ENCODE measurements at places on chromosomes 6 and 20.

DNA sequence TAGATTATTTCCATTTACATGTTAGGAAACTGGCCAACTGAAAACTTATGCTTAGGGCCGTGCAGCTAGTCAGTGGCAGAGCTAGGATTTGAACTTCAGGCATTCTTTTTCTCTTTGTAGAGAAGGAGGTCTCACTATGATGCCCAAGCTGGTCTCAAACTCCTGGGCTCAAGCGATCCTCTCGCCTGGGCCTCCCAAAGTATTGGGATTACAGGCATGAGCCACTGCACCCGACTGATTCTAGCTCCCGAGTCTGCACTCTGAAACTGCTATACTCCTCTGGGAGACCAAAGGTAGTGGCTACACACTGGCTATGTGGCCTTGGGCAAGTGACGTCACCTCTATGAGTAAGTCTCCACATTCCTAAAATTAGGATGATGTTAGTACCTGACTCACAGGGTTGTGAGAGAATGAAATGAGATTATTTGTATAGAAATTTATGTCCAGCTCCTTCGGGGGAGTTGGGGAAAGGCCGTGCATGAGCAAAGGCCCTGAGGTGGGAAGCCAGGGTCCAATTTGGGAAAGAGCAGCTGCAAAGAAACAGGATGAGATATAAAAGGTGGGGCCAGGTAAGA is 6.4 kb downstream of the PLTP start:
- no peak for DNase-seq

- no peak for DNase-seq
These were observed 37.7 kb downstream of the ARHGAP18 start for GRCh38 chr6:129672341-129672682.

DNA sequence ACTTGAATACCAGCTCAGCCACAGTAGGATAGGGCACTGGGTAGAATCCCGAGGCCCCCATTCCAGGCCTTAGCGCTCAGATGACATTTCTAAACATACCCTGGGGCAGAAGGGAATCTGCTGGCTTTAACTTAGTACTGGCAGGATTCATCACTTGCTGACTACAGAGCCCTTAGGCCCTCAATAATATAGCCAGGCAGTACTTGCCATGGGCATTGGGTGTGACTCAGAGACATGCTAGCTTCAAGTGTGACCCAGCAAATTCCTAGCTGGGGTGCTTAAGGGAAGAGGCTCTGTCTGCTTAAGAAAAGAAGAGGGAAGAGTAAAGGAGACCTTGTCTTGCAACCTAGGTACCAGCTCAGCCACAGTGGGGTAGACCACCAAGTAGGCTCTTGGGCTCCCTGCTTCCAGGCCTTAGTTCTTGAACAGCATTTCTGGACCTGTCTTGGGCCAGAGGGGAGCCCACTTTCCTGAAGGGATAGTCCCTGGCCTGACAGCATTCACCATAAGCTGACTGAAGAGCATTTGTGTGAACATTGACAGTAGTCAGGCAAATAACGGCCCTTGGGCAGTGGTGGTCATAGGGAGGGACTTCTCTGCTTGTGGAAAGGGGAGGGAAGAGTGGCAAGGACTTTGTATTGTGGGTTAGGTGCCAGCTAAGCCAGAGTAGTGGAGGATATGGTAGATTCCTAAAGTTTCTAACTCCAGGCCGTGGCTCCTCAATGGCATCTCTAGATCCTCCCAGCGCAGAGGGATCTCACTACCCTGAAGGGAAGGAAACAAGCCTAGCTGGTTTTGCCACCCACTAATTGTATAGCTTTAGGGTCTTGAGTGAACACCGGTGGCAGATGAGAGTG is 48.5 kb upstream of the HACE1 start:
- DNase-seq = no peak

GRCh38 chr6:36755435-36756348 is 58.1 kb downstream of the RAB44 start:
- DNase-seq = no peak

- DNase-seq = no peak
These were observed 53.0 kb downstream of the ALDH8A1 start for GRCh38 chr6:134896910-134897309.

All from SHP77 (cell line).